ENCODE measurements at places on chromosomes 6 and 20.

DNA sequence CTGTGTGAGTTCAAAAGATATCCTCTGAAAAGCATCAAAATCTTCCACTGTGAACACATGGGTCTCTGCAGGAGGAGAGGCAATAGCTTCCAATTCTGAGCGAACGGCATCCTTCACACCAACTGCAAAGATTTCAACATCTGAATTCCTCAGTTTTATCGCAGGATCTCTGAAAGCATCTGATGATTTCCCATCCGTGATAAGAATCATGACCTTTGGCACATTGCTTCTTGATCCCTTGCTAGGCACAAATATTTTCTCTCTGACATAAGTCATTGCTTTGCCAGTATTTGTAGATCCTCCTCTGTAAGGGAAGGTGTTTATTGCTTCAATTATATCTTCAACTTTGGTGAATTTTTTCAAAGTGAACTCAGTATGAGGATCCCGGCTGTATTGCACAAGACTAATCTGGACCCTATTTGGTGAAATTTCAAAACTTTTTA lies 22.7 kb downstream of the COL12A1 start:
- no peak for DNase-seq

- DNase-seq: peak; percentile 24
Observed at GRCh38 chr6:80214436-80215022, 108.1 kb downstream of the BCKDHB start.

- DNase-seq: no peak
Observed at GRCh38 chr6:32096394-32097258, 12.5 kb downstream of the TNXB start.

- DNase-seq: peak; percentile 28
Observed at GRCh38 chr6:30554962-30555815, 1.1 kb downstream of the GNL1 start.

DNA sequence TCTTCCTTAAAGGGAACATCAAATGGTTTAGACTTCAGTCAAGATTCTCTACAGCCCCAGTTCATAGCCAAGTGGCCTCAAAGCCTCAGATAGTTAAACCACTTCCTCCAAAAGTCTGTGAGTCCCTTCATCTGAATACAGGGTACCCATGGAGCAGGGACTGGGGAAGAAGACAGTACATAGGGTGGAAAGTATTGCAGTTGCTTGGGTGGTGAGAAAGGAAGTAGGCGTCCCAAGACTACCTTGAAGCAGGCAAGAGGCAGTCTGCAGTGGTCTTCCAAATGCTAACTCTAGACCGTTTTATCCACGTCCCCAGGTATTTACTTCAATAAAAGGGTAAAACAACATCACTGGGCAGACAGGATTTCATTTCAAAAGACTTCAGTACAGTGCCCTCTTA lies 2.0 kb downstream of the FYN start:
- DNase-seq: peak; percentile 21

DNA sequence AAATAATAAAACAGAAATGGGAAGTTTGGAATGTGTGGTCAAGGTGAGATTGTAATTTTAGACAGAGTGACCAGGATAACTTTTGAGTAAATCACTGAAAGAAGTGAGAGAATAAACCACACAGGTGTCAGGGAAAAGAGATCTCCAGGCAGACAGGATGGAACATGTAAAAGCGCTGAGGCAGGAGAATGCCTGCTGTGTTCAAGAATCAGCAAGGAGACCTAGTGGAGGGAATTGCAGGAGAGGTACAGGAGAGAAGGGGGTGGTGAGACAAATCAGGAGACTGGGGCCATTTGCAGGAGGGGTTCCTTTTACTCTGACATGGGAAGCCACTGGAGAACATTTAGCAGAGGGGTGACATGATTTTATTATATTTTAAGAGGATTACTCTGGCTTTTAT lies 456.7 kb downstream of the NKAIN2 start:
- no peak for DNase-seq

DNA sequence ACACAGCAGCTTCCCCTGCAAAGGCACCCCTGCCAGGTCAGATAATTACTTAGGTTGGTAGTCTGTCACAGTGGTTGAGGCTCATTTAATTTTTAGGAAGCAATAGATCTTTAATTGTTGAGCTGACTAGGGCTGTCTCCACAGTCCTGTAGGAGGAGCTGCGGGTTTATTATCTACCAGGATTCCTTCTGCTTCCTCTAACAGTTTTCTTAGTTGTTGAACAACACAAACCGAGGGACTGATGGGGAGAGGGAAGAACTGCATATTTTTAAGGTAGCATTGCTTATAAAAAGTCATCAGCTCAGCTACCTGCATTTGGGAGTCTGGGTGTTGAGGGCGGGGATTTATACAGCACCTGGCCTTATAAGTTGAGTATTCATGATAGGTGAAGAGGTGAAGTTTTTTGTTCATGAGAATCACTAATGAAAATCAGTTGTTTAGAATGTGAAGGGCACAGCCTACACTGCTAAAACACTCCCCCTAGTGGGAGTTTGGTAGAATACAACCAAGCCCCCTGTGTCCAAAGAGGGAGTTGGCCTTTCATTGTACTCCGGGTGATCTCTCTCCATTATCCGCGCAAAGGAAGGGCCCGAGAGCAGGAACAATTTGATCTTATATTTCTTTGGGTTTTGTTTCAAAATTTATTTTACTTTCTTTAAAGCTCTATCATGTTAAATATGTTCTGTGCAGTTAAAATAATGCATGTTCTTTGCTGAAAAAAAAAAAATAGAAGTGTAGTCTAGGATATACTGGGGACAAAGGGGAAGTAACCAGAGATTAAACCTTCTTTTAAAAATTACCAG lies 69.6 kb downstream of the SSR1 start:
- peak; percentile 76 for DNase-seq

GRCh38 chr6:85395746-85396145 lies 54.1 kb upstream of the NT5E start:
- no peak for DNase-seq

- DNase-seq: no peak
Observed at GRCh38 chr6:138498629-138499302, 528 bp downstream of the NHSL1 start.

GRCh38 chr20:29878281-29878741 lies 1379.2 kb upstream of the DEFB115 start:
- DNase-seq: peak; percentile 17

Data from GM10248 (cell line).